HS-5 (cell line): ENCODE measurements at places on chromosomes 4 and X.

DNA sequence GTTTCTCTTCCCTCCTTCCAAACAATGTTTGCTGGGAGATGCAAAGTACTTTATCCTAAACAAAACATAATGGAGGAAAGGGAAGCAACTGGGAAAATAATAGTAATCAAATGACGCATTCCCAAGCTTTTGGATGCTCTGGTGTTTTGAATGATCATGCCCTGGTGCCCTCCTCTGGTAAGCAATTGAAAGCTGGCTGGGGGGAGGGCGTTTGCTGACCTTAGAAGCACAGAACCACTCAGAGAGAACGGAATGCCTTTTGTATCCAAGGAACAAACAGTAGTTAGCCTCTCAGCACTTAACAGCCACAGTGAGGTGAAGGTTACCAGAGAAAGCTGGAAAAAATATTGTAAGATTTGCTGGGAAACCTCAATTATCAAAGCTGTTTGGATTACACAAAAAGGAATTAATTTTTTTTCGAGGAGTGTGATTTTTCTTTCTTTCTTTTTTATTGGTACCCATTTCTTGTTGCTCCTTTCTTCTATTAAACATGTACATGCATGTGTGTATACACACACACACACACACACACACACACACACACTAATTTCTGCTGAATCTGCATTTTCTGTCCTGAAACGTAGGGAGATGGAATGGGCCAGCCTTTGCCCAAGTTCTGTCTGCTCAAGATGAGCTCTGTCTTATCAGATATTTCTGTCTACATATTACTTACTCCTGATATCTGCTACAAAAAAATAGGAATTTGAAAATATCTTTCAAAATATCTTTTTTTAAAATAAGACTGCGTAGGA lies 155.8 kb upstream of the IGFBP7 start:
- DNase-seq: no peak

DNA sequence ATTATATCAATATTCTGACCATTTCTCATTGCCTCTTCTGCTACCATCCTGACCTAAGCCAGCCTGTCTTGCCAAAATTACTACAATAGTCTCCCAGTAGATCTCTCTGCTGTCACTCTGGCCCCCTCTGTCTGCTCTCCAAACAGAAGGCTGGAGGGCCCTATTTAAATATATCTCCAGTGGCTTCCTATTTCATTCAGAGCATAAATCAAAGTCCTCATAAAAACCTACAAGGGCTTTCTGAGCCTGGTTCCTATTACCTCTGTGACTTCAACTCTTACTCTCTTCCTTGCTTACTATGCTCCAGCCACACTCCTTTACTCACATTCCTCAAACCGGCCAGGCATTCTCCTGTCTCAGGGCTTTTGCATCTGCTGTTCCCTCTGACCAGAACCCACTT lies 19.0 kb downstream of the IGSF1 start:
- DNase-seq: no peak

DNA sequence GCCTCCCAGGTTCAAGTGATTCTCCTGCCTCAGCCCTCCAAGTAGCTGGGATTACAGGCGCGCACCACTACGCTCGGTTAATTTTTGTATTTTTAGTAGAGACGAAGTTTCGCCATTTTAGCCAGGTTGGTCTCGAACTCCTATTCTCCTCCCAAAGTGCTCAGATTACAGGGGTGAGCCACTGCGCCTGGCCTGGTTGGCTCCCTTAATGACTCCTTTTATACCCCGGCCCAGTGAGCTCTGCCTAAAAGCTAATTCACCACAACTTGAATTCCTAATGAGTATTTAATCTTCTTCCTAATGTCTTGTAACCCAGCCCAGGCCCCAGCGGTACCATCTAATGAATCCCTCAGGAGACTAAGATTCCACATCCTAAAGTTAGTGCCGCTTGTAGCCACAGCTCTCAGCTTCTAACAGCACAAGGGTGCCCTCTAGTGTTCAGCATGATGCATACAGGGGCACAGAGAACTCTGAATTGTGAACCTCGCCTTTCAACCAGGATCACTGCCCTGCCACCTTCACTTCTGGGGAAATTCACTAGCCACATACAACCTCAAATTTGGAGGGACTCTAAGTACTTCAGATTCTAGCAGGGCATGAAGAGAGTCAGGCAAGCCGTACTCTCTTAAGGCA lies 89.5 kb downstream of the OR13H1 start:
- DNase-seq: no peak

DNA sequence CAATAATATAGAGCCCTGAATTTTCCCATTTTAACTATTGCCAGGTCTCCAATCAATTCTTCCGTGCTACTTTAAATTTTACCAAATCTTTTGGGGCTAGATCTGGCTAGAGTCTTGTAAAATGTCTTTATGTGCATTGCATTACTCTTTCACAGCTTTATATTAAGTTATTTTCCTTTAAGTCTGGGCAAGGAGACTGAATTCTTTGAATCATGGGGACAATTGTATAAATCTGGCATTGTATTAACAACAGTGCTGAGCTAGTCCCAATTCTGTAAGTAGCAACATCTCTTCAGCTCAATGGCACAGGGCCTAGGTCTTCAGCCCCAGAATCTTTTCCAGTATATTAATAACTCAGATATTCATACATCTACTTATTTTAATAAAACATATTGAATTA lies 1080.4 kb upstream of the INTU start:
- no peak for DNase-seq

- no peak for DNase-seq
Observed at GRCh38 chr4:2604614-2605013, 68.2 kb downstream of the FAM193A start.

GRCh38 chr4:42672359-42673081 lies 15.6 kb upstream of the ATP8A1 start:
- DNase-seq: no peak

- no peak for DNase-seq
Observed at GRCh38 chr4:74133786-74134499, 24.0 kb upstream of the MTHFD2L start.

DNA sequence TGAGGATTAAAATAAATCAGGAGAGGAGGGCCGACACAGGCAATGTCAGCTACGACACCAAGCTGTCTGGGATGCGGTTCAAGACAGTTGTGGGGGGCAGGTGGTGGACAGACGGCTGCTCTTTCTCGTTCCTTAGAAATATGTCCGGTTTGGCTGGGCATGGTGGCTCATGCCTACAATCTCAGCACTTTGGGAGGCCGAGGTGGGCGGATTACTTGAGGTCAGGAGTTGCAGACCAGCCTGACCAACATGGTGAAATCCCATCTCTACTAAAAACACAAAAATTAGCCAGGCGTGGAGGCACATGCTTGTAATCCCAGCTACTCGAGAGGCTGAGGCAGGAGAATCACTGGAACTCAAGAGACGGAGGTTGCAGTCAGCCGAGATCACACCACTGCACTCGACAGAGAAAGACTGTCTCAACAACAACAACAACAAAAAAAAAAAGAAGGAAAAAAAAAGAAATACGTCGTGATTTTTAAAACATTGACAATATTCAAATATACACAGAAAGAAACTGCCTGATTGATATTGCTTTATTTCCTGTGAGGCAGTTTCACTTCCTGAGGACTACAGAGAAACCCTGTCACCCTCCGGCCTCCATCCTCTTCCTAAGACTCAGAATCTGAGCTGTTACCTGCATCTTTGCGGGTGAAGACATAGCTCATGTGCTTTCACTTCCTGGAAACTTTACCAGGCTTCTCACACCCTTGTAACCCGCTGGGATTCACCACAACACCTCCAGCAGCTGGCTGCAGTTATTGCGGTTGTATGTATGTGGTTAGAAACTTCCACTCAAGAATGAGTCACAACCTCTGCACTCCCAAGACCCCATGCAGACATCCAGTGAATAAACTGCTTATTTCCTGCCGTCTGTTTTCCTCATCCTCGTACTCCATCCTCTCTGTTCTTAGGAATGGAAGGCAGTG lies 63.8 kb upstream of the STS start:
- DNase-seq: peak; percentile 76

- no peak for DNase-seq
Observed at GRCh38 chrX:153214934-153215333, 35.9 kb downstream of the MAGEA1 start.

- DNase-seq: peak; percentile 26
Observed at GRCh38 chr4:137125011-137125410, 407.3 kb downstream of the PCDH18 start.

DNA sequence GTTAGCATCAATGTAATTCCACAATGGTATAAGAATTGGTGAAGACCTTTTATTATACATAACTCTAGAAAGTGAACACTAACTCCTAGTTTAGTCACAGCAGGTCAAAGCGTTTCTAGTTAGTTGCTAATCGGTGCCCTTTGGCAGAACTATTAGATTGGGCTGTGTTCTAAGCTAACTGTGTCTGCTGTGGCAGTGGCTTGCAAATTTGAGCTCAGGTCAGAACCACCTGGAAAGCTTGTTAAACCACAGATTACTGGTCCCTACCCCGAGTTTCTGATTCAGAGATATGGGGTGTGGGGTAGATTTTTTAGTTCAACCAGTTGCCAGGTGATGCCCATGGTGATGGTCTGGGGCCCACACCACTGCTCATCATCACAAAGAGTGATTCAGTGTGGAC lies 332.1 kb downstream of the UNC5C start:
- no peak for DNase-seq

DNA sequence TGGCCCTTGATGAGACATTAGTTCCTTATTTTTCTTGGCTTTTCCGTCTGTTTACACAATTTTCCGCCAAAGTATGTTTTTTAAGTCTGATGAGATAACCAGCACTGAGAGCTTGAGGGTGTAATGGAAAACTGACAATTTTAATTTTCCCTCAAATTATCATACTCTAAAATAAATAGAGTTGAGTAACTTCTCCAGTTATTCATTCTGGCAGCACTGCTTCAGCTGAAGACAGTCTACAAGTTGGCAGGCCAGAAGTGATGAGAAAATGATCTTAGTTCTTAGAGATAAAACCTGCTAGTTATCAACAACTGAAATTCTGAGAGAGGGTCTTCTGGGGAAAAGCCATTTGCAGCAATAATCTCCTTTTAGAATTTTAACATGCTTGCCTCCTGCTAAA lies 241.6 kb upstream of the TET2 start:
- DNase-seq: no peak

DNA sequence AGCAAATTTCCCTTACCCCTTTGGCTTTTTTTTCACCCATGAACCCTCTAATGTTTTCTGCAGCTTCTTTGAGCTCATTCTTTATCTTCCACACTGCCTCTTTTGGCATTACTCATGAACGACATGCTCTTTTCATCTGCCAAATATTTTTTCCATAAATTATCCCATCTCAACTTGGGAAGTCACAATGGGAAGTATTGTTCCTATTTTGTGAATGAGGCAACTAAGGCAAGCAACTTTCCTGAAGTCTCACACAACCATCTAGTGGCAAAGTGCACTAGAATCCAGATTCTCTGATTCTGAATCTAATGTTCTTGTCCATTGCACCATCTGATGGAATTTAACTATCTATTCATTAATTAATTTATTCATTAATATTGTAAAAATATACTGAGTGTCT lies 625 bp downstream of the RTL9 start:
- DNase-seq: no peak

DNA sequence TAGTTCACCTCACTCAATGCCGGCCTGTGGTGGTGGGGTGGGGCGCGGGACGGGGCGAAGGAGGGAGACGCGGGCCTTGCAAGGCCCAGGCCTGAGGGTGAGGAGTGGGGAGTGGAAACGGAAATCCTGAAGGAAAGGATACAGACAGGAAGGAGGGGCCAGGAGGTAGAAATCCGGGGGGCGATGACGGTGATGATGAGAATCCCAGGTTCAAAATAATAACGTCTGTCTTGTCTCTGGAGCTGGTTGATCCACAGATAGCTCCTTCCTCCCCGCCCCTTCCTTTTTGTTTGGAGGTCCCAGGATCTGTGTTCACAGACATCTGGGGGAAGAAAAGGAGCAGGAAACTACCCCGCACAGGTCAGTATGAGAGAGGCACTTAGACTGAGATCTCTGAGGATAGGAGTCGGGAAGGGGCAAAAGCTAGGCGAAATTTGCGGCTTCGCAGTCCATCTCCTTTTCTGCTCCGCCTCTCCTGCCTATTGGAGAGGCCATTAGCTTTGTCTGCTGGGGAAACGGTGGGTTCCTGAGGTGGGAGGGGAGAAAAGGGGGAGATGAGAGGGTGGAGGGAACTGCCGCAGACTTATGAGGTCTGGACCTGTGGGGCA lies 746 bp downstream of the TCEAL7 start:
- DNase-seq: no peak

DNA sequence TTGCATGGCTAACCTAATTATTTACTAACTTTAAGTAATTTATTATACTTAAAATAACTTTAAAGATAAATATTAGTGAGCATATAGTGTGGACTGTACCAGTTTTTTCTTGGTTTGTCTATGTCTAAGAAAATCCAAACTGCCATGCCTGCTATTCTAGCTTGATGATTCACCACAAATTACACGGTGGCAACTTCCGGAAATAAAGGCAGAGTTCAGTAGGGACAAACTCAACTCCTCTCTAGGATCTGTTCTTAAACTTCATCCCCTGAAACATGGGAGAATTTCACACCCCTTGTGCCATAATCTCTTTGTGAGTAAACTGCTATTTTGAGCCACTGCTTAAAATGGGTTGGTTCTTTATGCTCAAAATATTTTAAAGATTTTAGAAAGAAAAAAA lies 213.6 kb upstream of the NRK start:
- no peak for DNase-seq

- no peak for DNase-seq
Observed at GRCh38 chrX:112851161-112851779, 10.6 kb upstream of the AMOT start.

DNA sequence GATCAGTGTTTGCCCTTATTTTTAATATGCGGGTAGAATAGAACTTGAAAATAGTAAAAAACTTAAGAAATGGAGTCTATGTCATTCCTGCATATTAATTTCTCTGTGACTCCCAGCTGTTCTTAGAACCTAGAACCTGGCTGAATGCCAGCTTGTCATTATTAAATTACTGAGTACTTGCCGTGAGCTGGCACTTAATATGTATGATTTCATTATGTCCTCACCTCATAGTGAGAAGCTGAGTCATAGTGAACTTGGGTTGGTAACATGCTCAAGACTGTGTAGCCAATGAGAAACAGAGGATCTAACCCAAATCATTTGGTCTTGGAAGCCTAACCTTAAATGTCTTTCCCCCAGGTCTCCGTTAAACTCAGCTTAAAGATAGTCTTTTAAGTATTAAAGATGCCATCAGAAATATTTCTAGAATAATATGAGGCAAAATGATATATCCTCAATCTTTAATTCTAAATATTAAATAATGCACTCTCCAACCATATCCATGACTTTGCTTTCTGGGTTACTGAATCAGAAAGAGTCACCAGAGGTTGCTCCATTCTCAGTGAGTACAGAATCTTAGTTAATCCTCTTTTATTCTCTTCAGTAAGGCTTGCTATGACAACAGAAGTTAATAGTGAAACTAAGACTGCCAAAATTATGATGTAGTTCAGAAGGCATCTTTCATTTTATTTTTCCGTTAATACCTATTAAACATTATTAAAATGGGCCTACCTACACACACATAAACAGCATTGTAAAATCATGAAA lies 58.6 kb upstream of the TLL1 start:
- no peak for DNase-seq

- no peak for DNase-seq
Observed at GRCh38 chr4:141851246-141851891, 215.0 kb downstream of the IL15 start.

- no peak for DNase-seq
Observed at GRCh38 chr4:14807856-14808255, 194.4 kb upstream of the CPEB2 start.

- no peak for DNase-seq
Observed at GRCh38 chrX:10667143-10667542, 46.8 kb upstream of the MID1 start.

GRCh38 chr4:5724377-5724776 lies 13.4 kb downstream of the EVC start:
- no peak for DNase-seq

GRCh38 chr4:106238820-106239420 lies 77.1 kb downstream of the TBCK start:
- DNase-seq: no peak
